NCI-H748 treated with DMSO at 0.1 percent for 48 hours (cell line): ENCODE measurements at places on chromosomes 7 and 10.

GRCh38 chr10:58023341-58024073 lies 244.2 kb downstream of the IPMK start:
- no peak for DNase-seq

- no peak for DNase-seq
These were observed 10.4 kb upstream of the GSAP start for GRCh38 chr7:77426521-77427051.

- DNase-seq, result no peak
These were observed 13.1 kb downstream of the RBP3 start for GRCh38 chr10:47361293-47361692.

GRCh38 chr10:117218654-117219053 lies 21.4 kb downstream of the KCNK18 start:
- no peak for DNase-seq

DNA sequence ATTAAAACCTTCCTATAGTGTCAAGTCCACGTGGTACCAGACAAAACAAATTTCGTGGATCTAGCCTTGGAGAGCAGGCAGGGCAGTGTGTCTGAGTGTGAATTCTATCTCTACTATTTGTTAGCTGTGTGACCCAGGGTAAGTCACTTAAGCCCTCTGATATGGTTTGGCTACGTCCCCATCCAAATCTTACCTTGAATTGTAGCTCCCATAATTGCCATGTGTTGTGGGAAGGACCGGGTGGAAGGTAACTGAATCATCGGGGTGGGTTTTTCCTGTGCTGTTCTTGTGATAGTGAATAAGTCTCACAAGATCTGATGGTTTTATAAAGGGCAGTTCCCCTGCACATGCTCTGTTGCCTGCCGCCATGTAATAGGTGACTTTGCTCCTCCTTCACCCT lies 2.8 kb upstream of the NPFFR1 start:
- DNase-seq, result no peak

- DNase-seq, result no peak
These were observed 409.2 kb upstream of the ZMIZ1 start for GRCh38 chr10:78659598-78659967.

- no peak for DNase-seq
These were observed 278.7 kb downstream of the SDK1 start for GRCh38 chr7:3579638-3580219.
